ENCODE measurements at places on chromosomes 3 and 15. TPM values are rescaled to one million over a fixed set of nuclear protein-coding genes. Genes with fewer than 3 reads are reported as not detected.

GRCh38 chr3:9398700-9399336 is 1.4 kb downstream of the SETD5 start:
- DNase-seq, result no peak

The HIGD2B gene
- total RNA-seq, result not detected

GRCh38 chr15:70703096-70703878 is 60.1 kb downstream of the UACA start:
- DNase-seq, result no peak

The CD96 gene
- 1.6 TPM for total RNA-seq

GRCh38 chr3:130991126-130991525 is 35.5 kb downstream of the ASTE1 start:
- no peak for DNase-seq

The EIF4E3 gene
- total RNA-seq, result 45.8 TPM

- no peak for DNase-seq
Observed at GRCh38 chr3:73379465-73379864, 245.3 kb downstream of the PDZRN3 start.

The HESX1 gene
- 0.56 TPM for total RNA-seq

- no peak for DNase-seq
Observed at GRCh38 chr3:147649475-147649874, 240.3 kb downstream of the ZIC1 start.

GRCh38 chr15:34011481-34011880 is 27.5 kb downstream of the AVEN start:
- no peak for DNase-seq

DNA sequence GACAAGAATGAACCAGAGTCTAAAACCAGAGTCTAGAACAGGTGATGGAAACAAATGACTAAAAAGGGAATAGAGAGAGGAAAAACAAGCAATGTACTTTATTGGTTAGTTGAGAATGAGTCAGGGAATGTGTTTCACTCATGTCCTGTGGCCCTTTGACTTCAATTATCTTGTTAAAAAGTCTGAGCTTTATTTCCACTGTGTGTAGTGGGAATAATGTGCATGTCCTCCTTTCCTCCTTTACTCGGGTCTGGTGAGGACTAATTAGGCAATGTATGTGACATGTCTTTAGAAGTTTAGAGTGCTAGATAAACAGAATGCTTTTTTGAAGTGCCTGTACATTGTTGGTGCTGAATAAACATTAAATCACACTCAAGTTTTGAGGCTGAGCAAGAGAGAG is 21.3 kb downstream of the LSAMP start:
- no peak for DNase-seq

All from left cardiac atrium (tissue), 4 donors.